ENCODE measurements at places on chromosomes 12 and 14. TPM values are rescaled to one million over a fixed set of nuclear protein-coding genes. Genes with fewer than 3 reads are reported as not detected.

ACOT6 gene
- polyA plus RNA-seq: not detected

DEGS2 gene
- polyA plus RNA-seq: not detected

OR6C76 gene
- polyA plus RNA-seq: not detected

EXOC3L4 gene
- not detected for polyA plus RNA-seq

SLC2A14 gene
- not detected for polyA plus RNA-seq

P3H3 gene
- 71.6 TPM for polyA plus RNA-seq

RASAL1 gene
- polyA plus RNA-seq: not detected
